ENCODE measurements at places on chromosomes 12 and 14. TPM values are rescaled to one million over a fixed set of nuclear protein-coding genes. Genes with fewer than 3 reads are reported as not detected.

- no peak for DNase-seq
These were observed 2.9 kb downstream of the FBXO34 start for GRCh38 chr14:55274146-55274545.

- DNase-seq = no peak
These were observed 23.9 kb downstream of the GPR19 start for GRCh38 chr12:12671850-12672660.

DNA sequence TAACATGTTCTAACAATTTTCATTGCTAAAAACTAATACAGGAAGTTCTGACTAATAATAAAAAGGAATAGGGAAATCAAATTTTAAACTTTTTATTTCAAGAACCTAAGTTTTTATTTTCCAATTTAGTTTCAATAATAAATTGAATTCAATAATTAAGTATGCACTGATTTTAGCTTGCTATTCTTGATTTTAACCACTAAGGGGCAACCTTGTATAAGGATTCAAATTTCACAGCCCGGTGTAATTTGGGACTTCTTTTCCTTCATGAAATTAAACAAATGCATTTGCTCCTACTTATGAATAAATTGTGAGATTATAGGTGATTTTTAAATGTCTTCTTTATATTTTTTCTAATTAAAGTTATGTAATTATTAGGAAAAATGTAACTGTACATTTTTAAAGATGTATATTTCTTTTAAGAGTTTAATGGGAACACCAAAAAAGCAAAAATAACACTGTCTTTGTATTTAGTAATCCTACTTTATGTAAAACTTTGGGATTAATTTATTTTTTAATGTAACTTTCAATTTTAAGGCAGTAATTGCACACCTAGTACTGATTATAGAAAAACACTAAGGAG lies 241.4 kb upstream of the PDZRN4 start:
- DNase-seq = peak; percentile 7

- no peak for DNase-seq
These were observed 155.6 kb upstream of the LMNTD1 start for GRCh38 chr12:25708661-25709060.

GRCh38 chr14:33030386-33030785 lies 91.7 kb downstream of the NPAS3 start:
- DNase-seq = no peak

DNA sequence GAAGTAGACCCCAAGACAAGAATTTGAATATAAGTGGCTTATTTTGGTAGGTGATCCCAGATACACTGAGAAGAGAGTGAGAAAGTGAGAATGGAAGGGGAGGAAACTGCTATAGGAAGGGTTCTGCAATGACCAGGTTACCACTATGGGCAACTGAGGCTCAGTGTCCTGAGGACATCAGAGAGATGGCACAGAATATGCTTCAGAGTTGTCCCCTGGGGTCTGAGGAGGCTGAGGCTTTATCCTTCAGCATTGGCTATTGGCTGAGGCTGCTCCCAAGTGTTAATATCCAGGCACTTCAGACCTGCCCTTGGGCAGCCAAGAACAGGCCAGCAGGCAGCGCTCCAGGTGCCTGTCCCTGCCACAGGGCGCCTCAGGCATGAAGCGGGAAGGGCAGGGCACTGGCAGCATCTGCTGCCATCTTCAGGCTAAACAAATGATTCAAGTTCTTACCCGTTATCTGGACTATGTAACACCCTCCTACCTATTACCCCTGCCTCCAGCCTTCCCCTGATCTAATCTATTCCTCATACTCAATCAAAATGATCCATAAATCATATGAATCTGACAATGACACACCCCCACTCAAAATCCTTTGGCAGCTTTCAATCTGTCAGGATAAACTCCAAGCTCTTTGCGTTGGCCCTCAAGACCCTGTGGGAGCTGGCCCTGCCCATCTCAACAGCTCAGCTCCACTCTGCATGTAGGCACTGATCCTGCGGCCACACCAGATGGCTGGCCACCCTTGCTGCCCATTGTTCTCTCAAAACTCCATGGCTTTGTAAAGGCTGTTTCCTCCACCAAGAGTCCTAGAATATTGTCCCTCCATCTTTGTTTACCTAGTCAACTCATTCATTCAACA lies 42.4 kb downstream of the CKAP4 start:
- no peak for DNase-seq

DNA sequence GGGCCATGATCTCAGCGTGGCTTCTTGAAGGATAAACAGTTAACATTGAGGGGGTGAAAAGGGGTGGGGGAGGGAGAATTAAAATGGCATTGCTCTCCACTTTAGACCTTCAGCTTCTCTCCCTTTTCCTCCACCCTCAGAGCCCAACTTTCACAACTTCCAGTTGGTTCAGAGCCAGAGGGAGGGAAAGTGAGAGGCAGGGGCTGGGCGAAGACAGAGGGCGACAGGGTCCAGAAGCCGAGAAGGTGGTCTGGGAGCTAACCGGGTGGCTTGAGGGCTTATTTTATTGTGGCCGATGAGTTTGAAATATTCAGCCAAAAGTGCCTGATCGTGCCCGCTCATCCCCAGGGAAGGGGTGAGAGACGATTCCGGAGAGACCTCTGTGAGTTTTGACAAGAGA lies 4.1 kb downstream of the BMP4 start:
- no peak for DNase-seq

- DNase-seq = no peak
These were observed 8.0 kb downstream of the USP44 start for GRCh38 chr12:95543305-95543704.

- DNase-seq = no peak
These were observed 49.0 kb downstream of the TBC1D15 start for GRCh38 chr12:71888521-71888920.

DNA sequence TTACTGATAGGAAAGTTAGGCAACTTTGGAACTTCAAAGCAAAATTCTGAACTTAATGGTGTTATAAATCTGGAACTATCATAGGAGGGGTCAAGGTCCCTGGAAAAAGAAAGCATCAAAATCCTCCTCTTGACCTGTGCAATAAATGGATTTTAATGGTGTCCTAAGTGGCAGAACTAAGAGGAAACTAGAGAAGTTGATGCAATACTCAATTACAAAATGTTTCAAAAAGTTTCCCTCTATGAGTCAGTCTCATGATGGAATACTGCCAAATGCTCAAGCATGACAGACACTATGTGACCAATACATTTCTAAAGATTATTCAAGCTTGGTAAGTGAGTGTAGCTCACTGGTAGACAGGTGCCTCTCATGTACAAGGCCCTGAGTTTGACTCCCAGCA lies 47.7 kb upstream of the ERGIC2 start:
- DNase-seq = no peak

- DNase-seq = no peak
These were observed 65.7 kb downstream of the PRKD1 start for GRCh38 chr14:29861996-29862395.

DNA sequence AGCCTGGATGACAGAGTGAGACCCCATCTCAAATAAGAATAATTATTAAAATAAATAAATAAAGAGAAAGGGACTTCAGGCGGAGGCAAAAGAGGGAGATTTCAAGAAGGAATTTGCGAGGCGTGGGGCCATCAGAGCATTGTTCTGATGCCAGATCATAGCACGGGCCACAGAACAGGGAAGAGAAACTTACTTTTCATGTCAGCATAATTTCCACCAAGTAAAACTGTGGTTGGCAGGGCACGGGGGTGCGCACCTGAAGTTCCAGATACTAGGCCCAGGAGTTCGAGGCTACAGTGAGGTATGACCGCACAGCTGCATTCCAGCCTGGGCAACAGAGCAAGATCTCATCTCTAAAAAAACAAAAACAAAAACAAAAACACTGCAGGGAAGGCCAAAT lies 11.0 kb upstream of the PLBD1 start:
- DNase-seq = no peak

- no peak for DNase-seq
These were observed 3.7 kb downstream of the FBRSL1 start for GRCh38 chr12:132493482-132494178.

DNA sequence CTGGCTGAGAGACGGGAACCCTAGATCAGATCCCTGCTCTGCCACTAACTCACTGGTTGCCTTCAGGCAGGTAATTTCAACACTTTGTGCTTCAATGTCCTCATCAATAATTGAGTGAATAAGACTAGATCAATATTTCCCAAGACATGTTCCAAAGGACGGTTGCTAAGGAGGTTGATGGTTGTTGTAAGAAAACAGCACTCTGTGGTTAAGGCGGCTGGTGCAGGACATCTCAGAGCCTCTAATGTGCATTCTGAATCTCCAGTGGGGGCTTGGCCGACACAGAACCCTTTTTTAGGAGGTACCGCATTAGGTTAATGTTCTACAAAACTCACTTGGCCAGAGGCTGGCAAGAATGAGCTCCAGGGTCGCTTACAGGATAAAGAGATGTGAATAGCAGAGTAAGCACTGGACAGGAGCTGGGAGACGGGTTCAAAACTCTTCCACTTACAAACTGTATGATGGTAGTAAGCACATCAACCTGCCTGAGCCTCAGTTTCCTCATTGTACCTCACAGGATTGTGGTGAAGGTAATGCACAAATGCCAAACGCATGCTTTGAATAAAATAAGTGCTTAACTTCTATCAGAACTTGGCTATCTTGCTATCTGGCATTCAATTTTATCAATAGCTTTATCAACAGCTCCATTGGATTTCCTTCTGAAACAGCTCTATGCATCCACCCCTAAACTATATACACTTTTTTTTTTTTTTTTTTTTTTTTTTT lies 136.9 kb upstream of the PARP11 start:
- DNase-seq = no peak

GRCh38 chr12:46359667-46360280 lies 12.8 kb downstream of the SLC38A2 start:
- DNase-seq = no peak

DNA sequence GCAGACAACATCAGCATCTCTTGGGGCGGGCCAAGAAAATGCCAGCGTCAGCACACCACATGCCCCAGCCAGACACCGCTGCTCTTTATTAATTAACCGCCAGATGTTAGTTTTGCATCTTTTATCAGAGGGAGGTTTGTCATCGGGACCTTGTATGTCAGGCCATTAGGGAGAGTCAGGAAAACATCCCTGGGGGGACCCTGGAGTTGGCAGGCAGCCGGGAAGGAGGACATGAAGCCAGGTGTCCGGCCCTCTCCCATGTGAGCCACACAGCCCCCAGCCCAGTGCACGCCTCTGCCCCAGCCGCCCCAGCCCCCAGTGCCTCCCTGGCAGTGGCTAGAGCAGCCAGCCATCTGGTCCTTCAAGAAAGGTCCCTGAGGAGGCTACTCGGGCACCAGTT lies 56.9 kb upstream of the FAM222A start:
- no peak for DNase-seq

GRCh38 chr12:47414511-47414910 lies 291.3 kb downstream of the RPAP3 start:
- DNase-seq = no peak

DNA sequence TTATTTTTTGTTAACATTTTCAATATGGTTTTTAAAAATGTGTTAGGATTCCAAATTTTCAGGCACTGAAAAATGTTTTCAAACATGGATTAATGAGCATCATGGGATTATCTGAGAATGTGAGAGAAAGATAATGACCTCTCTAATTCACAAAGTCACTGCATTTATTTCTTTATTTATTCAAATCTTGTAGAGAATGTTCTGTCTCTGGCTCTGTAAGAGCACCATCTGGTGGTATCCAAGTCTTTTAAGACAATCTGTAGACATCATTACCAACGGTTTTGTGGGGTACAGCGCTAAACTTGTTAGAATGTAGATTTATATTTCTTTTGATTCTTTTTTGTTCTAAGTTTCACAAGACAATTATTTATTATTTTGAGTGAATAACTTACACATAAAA lies 956.0 kb upstream of the NOVA1 start:
- DNase-seq = no peak

GRCh38 chr12:53775478-53776145 lies 23.8 kb upstream of the CISTR start:
- DNase-seq = no peak

DNA sequence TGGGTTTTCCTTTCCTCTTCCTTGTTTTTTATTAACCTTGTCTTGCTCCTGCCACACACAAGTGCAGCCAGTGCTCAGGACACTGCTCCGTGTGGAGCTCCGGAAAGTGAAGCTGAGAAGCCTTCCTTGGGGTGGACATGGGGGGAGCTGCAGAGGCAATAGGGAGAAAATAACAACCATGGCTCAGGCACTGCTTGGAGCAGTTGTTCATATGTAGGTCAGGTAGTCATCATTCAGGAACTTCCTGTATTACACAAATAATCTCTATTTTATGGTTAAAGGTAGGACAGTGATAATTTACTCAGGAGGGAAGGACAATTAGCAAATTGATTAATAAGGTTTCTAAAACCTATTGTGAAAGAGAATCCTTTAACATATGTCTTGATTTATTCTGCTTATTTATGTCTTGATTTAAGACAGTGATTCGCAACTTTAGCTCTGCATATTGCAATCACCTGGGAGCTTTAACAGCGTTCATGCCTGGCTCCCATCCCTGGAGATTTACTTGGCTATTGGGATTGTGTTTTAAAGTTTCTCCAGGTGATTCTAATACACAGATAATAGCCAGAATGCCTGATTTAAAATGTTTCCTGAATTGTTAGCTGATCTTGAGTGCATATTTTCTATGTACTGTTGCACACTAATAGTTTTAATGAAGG lies 92.1 kb downstream of the ETV6 start:
- no peak for DNase-seq

- no peak for DNase-seq
These were observed 7.4 kb downstream of the ELK3 start for GRCh38 chr12:96201272-96202227.

DNA sequence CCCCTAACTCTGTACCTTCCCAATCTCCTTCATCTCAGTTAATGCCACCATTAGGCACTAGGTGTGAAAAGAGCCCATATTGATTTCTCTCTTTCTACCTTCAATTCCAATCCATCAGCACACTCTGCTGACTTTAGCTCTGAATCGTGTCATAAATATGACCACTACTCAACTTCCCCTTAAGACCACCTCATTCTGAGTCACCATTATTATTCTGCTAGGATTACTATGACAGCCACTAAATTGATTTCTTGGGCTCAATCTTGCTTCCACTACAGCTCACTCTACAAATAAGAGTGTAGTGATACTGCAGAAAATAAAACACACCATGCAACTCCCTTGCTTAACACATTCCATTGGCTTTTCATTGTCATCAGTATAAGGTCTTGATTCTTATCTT lies 1449.0 kb upstream of the FLRT2 start:
- DNase-seq = no peak

- DNase-seq = no peak
These were observed 135.5 kb upstream of the CPM start for GRCh38 chr12:69068448-69068847.

DNA sequence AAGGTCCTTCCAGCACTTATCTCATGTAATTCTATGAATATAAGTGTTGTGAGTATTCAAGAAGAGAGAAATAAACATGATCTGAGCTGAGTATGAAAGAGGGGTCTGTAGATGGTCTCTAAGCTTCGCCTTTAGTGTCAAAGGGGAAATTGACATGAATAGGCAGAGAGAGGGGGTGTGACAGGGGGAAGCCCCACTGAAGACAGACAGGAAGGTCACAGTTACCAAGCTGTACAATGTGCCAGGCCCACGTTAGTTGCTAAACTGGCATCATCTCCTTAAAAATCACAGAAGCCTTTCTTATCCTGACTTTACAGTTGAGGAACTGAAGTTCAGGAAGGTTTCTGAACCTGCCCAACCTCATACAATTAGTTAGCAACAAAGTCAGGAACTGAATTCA lies 7.6 kb downstream of the ARHGEF40 start:
- no peak for DNase-seq

Gene PRR4
- polyA plus RNA-seq = 14.2 TPM

Gene C14orf39
- polyA plus RNA-seq = 1.5 TPM

Gene LMNTD1
- polyA plus RNA-seq = 1.3 TPM

Gene P2RX7
- polyA plus RNA-seq = 1.6 TPM

Gene KRT71
- polyA plus RNA-seq = not detected

Gene KRT80
- polyA plus RNA-seq = 0.48 TPM

Gene SELPLG
- 4.4 TPM for polyA plus RNA-seq
